ENCODE measurements at places on chromosomes 2 and 18.

DNA sequence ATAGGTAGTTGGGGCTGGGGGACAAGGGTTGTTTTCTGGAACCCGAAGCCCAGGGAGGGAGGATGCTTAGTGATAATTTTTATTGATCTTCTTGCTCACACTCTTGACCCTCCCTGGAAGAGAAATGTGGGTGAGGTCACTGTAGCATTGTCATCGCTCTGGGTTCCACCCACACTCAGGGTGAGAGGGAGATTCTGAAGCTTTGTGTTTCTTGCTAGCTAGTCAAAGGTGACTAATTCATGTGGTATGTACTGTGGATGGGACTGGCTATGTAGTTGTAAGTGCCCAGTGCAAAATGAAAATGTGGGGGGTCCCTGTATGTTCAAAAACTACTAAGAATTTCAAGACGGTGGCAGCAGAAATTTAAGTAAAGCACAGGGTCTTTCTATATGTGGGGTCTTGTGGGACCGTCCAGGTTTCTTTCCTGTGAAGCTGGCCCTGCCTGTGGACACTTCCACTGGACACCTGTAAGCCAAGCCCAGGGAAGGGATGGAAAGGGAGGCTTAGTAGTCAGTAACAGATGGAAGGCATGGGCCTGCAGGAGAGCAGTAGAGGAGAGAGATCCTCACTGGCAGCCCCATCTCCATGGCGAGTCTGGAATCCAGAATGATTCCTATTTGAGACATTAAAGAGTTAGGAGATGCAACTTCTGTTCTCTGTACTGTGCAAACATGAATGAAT is 35.0 kb downstream of the TSN start:
- no peak for DNase-seq

DNA sequence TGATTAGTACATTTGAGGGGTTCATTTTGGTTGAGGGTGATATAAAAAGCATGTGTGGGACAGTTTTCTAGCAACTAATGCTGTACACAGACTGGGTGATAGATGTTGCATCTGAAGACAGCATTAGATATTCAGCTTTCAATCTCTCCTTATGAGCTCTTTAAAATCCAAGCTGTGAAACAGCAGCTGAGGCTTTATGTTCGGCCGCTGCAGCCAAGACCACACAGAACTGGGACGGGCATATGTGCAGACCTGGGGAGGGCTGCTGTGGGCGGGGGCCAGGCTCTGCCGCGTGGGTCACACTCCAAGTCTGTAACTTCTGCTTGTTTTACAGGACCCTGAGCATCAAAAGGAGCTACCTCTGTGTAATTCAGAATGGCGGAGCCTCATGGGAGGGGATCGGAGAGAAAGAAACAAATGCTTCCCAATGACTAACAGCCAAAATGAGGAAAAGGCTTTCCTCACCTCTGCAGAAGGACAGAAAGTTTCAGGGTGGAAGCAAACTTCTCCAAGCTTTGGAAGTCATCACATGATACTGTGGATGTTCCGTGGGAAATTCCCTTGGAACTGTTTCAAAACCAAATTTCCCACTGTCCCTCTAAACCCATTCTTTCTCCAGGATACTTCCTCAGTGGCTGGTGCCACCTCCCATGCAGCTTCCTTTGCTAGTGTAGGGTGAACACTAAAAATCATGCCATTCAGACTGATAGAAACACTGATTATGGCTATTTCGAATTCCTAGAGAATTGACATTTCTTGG is 711.9 kb upstream of the ID2 start:
- no peak for DNase-seq

DNA sequence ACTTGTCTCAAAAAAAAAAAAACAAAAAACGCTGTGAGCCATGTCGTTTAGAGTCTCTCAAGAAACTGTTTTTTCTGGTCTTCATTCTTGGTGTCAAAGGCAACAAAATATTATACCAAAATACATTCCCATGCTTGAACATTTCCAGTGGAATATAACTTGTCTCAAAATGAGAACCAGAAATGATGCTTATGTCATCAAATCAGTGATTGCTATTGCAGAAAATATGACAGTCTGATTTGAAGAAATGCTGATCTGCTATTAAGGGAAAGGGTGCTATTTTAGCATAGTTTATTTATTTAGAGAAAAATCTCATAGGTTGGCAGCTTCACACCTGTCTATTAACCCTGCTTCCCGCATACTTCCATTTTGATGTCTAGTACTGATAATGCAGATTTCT is 82.4 kb upstream of the ACSL3 start:
- no peak for DNase-seq

DNA sequence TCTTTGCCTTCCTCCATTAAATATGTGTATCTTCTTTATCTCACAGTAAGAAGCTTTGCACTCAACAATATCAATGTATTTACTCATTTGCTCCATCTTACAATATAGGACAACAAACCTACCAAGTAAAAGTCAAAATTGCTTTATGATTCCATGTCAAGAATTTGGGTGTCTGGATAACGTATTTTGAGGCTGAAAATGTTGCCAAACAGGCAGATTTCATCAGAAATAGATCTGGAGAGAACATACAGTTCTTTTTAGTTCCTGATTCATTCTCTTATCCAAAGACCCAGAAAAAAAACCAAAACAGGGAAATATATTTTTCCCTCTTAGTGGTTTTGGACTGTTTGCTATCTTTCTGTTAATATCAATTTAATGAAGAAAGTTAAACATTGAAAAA is 621.1 kb downstream of the STK39 start:
- DNase-seq = no peak

- no peak for DNase-seq
These were observed 2.0 kb upstream of the ANKRD29 start for GRCh38 chr18:23664674-23665073.

DNA sequence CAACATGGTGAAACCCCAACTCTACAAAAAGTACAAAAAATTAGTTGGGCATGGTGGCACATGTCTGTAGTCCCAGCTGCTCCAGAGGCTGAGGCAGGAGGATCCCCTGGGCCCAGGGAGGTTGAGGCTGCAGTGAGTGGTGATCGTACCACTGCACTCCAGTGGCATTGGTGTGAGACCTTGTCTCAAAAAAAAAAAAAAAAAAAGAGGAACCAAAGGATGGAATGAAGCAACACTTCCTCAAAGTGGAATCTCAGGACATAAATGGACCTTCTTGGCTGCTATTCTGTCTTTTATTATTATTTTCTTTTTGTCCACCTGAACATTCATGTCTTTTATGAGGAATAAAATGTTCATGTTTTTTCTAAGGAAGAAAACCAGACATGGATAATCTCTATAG is 13.7 kb downstream of the GEMIN6 start:
- DNase-seq = no peak

DNA sequence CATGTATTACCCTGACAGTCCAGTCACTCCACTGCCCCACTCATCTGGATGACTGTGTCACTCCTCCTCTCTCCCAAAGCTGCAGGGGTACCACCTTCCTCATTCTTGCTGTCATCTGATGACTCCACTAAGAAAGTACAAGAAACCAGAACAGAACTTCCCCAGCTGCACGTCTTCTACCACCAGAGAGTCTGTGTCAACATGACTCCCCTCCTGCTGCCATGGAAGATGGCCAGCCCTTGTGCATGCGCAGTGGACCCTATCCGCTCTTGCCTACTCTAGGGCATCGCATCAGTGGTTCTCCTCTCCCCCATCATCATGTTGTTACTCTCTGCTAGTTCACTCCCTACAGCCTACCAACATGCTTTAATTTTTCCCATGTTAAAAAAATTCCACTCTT is 14.5 kb upstream of the ST8SIA3 start:
- no peak for DNase-seq

- no peak for DNase-seq
These were observed 266.0 kb downstream of the ALPK2 start for GRCh38 chr18:58362829-58363271.

DNA sequence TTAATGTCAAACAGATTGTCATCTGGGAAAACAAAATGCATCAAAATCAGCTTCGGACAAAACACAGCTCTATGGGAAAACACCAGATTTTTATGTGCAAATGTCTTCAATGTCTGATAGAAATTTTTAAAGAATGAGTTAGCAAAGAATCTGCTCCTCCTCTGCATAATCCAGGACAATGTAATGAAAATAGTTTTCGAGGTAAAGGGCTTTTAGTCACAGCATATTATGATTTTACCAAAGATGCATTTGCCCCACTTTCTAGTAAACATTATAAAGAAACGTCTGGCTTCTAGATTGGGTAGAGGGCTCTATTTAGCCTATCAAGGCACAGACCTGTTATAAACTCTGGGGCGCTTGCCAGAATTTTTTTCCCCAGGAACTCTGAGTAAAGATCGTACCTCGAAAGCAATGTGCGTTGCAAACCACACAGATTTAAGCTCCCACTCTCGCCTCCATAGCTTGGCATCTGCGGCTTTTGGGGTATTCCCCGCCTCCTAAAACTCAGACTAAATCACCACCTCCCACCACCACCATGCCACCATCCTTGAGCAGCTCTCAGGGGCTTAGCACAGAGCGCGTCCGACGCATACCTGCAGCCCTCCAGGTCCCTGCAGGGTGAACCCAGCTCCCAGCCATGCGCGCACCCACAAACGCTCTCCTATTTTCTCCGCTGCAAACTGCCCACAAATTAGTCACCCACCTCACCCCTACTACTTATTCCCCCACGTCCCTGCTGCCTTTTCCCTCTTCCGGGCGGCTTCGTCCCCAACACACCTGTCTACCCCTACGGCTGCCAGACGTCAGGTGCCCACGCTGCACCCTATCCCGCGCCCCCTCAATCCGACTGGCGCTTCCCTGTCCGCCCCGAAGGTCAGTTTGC is 829 bp downstream of the ACVR1C start:
- DNase-seq = no peak

- DNase-seq = no peak
These were observed 181.7 kb upstream of the SIX3 start for GRCh38 chr2:44759823-44760222.

DNA sequence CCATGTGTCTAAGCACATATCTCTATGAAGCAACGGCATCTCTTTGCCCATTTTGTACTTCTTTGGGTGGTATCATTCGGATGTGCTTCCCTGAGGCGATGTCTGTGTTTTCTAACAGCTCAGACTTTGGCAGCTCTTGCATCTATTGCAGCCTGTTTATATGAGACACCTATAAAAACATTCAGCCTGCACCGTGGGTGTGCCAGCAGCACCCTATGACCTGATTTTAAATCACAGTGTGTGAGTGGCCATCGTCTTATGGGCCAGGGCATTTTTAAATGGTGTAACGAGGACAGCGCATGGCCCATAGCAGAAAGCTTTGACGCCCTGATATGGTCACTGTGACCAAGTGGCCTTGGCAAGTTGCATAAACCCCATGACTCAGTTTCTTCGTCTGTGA is 12.9 kb downstream of the NPAS2 start:
- no peak for DNase-seq

GRCh38 chr18:36734596-36734995 is 94.2 kb downstream of the TPGS2 start:
- no peak for DNase-seq

GRCh38 chr2:11977766-11978524 is 231.5 kb downstream of the LPIN1 start:
- no peak for DNase-seq

DNA sequence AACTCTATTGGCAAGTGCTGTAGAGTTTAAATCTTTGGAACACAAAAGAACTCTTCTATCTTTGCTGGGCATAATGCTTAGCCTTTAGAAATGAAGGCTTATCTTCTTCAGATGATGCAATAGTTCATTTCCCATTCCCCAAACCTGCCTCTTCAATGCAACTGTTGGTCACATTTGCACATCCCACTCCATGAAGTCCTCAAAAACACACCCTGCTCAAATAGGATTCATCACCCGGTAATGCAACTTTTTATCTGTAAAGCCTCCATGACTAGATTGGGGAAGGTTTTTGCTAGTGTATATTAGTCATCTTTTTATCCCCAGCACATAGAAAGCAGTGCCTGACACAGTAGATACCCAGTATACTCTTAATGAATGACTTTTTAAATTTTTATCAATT is 376.4 kb downstream of the RBM43 start:
- DNase-seq = no peak

DNA sequence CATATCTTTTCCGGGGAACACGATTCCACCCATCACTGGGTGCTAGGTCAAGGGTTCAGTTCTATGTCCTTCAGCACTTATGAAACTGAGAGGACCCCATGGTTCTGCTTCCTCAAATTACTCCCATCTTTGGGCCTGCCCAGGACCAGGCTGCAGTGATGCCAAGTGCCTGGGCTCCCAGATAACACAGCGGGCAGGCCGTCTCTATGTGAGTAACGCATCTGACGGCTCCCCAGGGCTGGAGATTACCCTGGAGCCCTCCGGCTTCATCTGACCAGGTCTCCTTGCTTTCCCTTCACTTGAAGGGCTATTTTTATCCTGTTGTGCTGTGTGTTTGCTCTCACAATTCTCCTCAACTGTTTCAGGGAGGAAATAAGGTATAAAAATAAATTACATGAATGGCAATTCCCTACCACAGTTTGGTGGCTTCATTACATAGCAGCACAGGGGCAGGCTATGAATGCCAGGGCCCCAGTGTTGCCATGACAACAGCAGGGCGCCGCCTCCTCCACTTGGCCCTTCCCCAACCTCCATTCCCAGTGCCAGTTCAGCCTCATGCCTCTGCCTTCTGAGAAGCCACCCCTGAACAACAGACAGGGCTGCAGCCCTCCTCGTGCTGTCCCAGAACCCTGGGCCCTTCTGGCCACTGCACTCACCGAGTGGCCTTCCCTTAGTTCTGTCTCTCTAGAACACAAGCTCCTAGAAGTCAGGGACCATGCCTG is 25.4 kb upstream of the TMEM131 start:
- no peak for DNase-seq

GRCh38 chr2:191351298-191351697 is 106.1 kb downstream of the MYO1B start:
- DNase-seq = no peak

Data from stimulated activated CD4-positive, alpha-beta T cell treated with anti-CD3 and anti-CD28 coated beads, TNF-alpha, amount 100 ng/mL, for 1 hour (primary cell).